ENCODE measurements at places on chromosomes 2 and 18. TPM values are rescaled to one million over a fixed set of nuclear protein-coding genes. Genes with fewer than 3 reads are reported as not detected.

Gene NAPG
- total RNA-seq: 44.9 TPM

Gene MLPH
- total RNA-seq: 18.0 TPM

Gene MERTK
- total RNA-seq: 0.29 TPM

Gene SLC9A2
- total RNA-seq: under 0.01 TPM

Gene ARPC2
- 224 TPM for total RNA-seq

Gene ATP6V1C2
- total RNA-seq: not detected

Gene EGR4
- 0.83 TPM for total RNA-seq

Gene HSPE1
- 139 TPM for total RNA-seq

Gene NPHP1
- total RNA-seq: 5.1 TPM

Gene FAM117B
- 1.7 TPM for total RNA-seq

Gene PLEK
- total RNA-seq: not detected

Gene RNU2-63P
- total RNA-seq: not detected

Gene EFEMP1
- 627 TPM for total RNA-seq

Gene RAMP1
- total RNA-seq: 2.6 TPM

Gene SMAD7
- 9.3 TPM for total RNA-seq

Gene TUBA4B
- total RNA-seq: not detected

Gene CD8A
- not detected for total RNA-seq

Gene HAAO
- total RNA-seq: 6.3 TPM

Gene RAB10
- 164 TPM for total RNA-seq

Gene XPO1
- 226 TPM for total RNA-seq

Gene KCNS3
- total RNA-seq: 1.0 TPM

Gene MEIS1
- total RNA-seq: 127 TPM

Gene ZNF396
- 3.0 TPM for total RNA-seq

Gene SPATA3
- not detected for total RNA-seq

Gene CRACDL
- total RNA-seq: under 0.01 TPM

Gene G6PC2
- total RNA-seq: not detected

Gene DUSP19
- 3.5 TPM for total RNA-seq

Gene TMEM178A
- 1.0 TPM for total RNA-seq

Gene SPP2
- total RNA-seq: not detected

Gene CTAGE1
- total RNA-seq: not detected

Gene PID1
- total RNA-seq: 21.1 TPM

Gene GALR1
- not detected for total RNA-seq

Gene OR6B2
- total RNA-seq: not detected

Gene MC5R
- total RNA-seq: not detected

Gene PUS10
- 9.6 TPM for total RNA-seq

Gene CERKL
- 0.15 TPM for total RNA-seq

Gene CMPK2
- 0.58 TPM for total RNA-seq

Gene PDE1A
- total RNA-seq: 26.5 TPM

Gene KATNAL2
- 9.6 TPM for total RNA-seq

Gene EIF2AK2
- 32.1 TPM for total RNA-seq

Gene GPR55
- total RNA-seq: not detected

Gene CXCR4
- total RNA-seq: 1.0 TPM

Data from smooth muscle cell of trachea (primary cell).